ENCODE measurements at places on chromosomes 4 and X. TPM values are rescaled to one million over a fixed set of nuclear protein-coding genes. Genes with fewer than 3 reads are reported as not detected.

MEPE gene
- total RNA-seq = not detected

CT45A5 gene
- total RNA-seq = not detected

NEXMIF gene
- total RNA-seq = 0.55 TPM

PDE6B gene
- total RNA-seq = 4.5 TPM

ADAMTS3 gene
- 3.2 TPM for total RNA-seq

CYLC1 gene
- total RNA-seq = not detected

EDA gene
- 10.5 TPM for total RNA-seq

TMEM185A gene
- total RNA-seq = 15.0 TPM

TRMT2B gene
- 12.1 TPM for total RNA-seq

TMEM47 gene
- total RNA-seq = 28.5 TPM

BEND2 gene
- not detected for total RNA-seq
